NCI-H187 treated with DMSO at 0.1 percent for 48 hours (cell line): ENCODE measurements at places on chromosomes 3 and 15.

GRCh38 chr15:45402955-45403877, 24.9 kb upstream of the GATM start:
- no peak for DNase-seq

GRCh38 chr15:90337256-90337655, 14.8 kb upstream of the ZNF774 start:
- no peak for DNase-seq

DNA sequence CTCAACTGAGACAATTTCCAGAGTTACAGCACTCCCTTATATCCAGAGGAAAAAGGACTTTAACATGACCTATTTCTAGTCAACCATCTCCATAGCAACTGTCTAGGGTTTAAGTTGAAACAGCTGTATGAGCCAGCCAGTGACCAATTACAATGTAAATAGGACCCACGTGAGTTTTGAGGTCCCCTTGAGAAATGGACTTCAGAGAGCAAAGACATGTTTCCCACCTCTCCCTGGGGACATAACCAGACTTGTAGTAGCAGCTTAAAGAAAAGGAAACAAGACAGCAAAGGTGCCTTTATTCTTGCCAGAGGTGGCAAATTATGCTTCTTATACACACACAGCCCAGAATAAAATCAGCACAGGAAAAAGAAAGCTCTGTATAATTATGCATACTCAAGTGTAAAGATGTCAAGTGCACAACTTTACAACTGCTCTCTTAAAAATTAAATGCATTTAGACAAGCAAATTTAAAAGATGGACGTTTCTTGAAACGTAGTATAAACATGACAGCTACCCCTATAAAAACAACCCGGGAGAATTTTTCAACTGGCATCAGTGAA, 40.2 kb downstream of the SUMF1 start:
- no peak for DNase-seq

- DNase-seq: no peak
These were observed 481.2 kb downstream of the OTOL1 start for GRCh38 chr3:161977850-161978249.

DNA sequence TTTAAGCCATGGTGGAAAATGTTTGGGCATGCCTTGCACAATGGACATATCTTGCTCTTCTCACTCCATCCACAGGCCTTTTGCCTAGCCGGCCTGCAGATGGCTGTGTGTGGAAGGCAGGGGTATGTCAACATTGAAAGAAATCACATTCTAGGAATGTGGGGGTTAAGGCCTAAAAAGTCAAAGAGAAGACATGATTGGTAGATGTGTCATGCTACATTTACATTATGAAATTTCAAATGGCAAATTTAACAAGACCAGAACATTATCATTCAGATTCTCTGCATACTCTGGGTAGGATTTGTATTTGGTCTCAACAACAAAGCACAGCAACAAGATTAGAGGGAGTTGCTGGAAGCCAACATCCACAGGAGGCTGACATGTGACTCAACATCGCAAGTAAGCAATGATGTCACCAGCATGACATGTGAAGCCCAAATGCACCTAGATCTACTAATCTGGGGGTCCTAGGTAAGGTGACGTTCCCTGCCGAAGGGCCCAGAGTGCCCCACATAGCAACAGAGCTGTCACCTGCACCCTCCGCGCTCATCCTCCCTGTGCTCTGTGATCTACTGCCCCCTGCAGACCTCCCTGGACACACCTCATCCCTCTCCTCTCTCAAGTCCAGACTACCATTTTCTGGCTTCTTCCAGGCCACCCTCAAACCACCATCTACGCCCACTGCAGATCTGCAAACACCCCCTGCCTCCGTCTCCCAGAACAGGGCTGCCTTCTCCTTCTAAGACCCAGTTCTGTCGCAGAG, 39.4 kb downstream of the CLDN18 start:
- DNase-seq: no peak

- no peak for DNase-seq
These were observed 39.6 kb upstream of the PDZRN3 start for GRCh38 chr3:73664389-73664788.

GRCh38 chr15:93846148-93846547, 385.2 kb upstream of the MCTP2 start:
- no peak for DNase-seq

- no peak for DNase-seq
These were observed 50.6 kb upstream of the SPPL2A start for GRCh38 chr15:50815958-50816590.

DNA sequence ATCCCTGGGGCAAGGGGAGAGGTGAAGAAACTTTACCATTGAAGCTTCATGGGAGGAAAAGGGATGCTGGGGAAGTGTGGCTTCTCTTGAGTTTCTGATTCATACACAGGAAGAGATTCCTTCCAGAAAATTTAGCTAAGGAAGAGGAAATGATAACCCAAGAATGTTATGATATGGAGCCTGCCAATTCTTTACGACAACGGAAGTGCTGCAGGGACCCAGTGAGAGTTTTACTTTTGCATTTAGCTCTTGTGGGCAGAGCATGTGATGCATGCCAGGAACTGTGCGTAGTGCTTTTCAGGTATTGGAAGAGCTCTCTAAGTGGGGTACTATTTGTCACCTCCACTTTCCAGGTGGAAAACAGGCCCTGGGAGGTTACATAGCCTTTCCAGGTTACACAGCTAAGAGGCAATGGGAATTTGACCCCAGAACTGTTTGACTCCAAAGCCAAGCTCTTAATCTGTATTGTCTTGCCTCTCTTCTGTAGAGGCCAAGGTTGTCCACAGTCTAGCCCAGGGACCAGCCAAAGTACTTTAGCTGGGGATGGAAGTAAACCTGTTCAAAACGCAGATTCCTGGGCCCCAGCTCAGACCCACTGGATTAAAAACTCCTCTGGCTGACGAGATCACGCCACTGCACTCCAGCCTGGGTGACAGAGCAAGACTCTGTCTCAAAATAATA, 23.0 kb downstream of the CMTM7 start:
- no peak for DNase-seq

- no peak for DNase-seq
These were observed 25.5 kb downstream of the TBC1D2B start for GRCh38 chr15:78052001-78052401.
